SK-N-SH (cell line): ENCODE measurements at places on chromosomes 7 and 10. TPM values are rescaled to one million over a fixed set of nuclear protein-coding genes. Genes with fewer than 3 reads are reported as not detected.
A peak's percentile ranks its signal among the peaks of the same experiment; 100 is the strongest.

- H3K27ac ChIP-seq, result peak overlapping the region; percentile 79
- DNase-seq, result no peak
Measured at GRCh38 chr10:48612236-48612943, 7.5 kb upstream of the ARHGAP22 start.

- H3K27me3 ChIP-seq, result peaks cover 17% of the 10 kb centered on the region; the same call in 1 of the 2 replicates
- H3K36me3 ChIP-seq, result no peaks in the 10 kb centered on the region
- DNase-seq, result peak; percentile 39
- no peak overlapping the region; the same call in 1 of the 2 replicates for H3K4me3 ChIP-seq
Measured at GRCh38 chr7:16071246-16071857, 350.0 kb downstream of the CRPPA start.

DNA sequence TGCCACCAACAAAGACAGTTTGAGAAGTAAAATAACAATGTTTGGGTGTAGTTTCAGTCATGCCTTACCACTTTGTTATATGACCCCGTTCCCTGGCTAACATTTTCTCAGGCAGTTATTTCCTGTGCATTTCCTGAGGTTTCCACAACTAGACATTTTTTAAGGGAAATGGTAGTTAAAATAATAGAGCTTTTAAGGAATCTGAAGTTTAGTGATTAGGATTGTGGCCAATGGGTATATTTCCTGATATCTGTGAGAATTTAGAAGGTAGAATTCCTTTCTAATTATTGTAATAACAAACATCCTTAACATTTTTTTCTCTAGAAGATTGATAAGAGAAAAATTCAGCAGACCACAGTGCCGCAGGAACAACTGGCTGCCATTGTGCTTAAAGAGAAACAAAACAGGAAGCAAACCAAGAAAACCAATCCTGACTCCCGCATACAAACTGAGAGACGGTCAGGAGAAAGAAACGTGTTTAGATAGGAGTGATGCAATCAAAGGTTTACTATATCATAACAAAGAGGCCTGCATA lies 193.6 kb downstream of the MBL2 start:
- H3K36me3 ChIP-seq, result no peaks in the 10 kb centered on the region
- no peaks in the 10 kb centered on the region for H3K27me3 ChIP-seq
- H3K27ac ChIP-seq, result no peak overlapping the region; the same call in 1 of the 2 replicates
- no peak overlapping the region for H3K4me3 ChIP-seq
- no peak for DNase-seq

The PKD2L1 gene
- not detected in 2 replicates for polyA plus RNA-seq

The MBL2 gene
- not detected in 2 replicates for polyA plus RNA-seq

DNA sequence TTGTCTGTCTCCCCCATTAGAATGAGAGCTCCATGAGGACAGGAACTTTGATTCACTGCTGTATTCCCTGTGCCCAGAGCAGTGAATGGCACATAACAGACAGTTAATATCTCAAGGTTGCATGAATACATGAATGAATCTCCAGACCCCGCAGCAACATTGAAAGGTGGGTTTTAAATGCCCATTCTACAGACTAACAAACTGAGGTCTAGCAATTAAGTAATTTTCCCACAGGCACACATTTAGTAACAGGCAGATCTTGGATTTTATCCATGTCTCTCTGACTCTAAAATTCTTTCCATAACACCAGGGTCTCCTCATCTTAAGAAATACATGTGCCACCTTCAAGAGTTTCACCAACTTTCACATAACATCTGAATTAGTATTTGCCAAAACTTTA lies 104.7 kb upstream of the ARID5B start:
- peaks cover 7% of the 10 kb centered on the region; the same call in 1 of the 2 replicates for H3K4me1 ChIP-seq
- DNase-seq, result no peak
- no peak overlapping the region for H3K4me3 ChIP-seq

DNA sequence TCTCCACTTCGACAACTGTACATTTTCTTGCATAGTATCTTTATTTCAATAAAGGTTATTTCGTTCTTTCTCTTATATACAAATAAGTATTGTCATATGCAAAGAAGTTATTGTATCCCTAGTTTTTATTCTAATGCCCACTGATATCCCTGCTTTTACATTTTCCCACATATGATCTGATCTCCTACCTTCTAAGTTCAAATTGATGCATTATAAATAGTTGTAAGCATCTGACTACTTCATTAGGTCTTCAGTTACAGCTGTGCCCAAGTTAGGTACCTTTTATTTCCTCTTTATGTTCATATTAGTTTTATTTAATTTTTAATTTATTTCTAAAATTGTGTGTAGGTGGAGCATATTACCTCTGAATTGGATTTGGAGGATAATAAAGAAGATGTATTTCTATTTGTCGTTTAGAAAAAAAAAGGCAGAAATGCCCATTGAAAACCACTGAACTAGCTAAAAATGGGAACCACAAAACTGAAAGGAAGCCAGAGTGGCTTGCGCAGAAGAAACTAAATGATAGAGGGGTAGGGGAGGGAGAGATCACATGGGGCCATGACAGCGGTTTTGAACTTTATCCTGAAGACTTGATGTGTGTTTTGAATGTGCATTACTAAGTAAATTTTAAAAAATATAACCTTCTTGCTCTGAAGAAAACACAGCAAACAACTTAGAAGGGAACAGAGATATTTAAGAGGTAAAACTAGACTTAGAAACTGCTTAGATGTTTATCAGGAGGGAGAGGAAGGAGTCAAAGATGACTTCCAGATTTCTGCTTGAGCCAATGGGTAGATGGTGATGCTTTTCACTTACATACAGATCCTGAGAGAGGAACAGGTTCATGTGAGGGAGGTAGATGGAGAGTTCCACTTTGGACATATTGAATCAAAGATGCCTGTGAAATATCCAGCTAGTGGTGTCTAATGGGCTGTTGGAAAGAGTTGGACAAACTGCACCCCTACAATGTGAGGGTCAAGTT lies 9.3 kb upstream of the ZC3HAV1L start:
- no peak overlapping the region for H3K27ac ChIP-seq
- no peaks in the 10 kb centered on the region for H3K4me1 ChIP-seq
- no peak for DNase-seq
- no peaks in the 10 kb centered on the region for H3K27me3 ChIP-seq

The SPDYE2B gene
- not detected in 2 replicates for polyA plus RNA-seq

DNA sequence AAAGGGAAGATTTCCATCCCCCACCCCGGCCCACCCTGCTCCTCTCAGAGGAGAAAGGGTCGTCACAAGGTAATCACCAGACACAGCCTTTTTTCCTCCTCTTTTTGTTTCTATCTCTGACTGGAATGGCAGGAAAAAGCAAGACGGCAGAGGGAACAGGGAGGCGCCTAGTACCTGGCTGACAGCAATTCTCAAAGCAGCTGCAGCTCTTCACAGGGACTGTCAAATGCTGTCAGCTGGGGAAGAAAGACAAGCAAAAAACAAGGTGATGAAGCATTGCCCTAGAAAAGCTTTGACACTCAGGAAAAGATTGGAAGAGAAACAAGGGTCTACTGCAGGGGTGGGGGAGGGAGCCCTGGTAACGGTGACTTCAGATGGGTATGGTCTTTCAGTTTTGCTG lies 52.7 kb downstream of the GNA12 start:
- peaks cover 29% of the 10 kb centered on the region for H3K36me3 ChIP-seq
- no peaks in the 10 kb centered on the region for H3K4me1 ChIP-seq
- H3K27me3 ChIP-seq, result no peaks in the 10 kb centered on the region
- no peak overlapping the region for H3K4me3 ChIP-seq
- DNase-seq, result no peak
- no peak overlapping the region for H3K27ac ChIP-seq

The HTR7 gene
- 0.16 and 0.24 TPM in 2 replicates for polyA plus RNA-seq

DNA sequence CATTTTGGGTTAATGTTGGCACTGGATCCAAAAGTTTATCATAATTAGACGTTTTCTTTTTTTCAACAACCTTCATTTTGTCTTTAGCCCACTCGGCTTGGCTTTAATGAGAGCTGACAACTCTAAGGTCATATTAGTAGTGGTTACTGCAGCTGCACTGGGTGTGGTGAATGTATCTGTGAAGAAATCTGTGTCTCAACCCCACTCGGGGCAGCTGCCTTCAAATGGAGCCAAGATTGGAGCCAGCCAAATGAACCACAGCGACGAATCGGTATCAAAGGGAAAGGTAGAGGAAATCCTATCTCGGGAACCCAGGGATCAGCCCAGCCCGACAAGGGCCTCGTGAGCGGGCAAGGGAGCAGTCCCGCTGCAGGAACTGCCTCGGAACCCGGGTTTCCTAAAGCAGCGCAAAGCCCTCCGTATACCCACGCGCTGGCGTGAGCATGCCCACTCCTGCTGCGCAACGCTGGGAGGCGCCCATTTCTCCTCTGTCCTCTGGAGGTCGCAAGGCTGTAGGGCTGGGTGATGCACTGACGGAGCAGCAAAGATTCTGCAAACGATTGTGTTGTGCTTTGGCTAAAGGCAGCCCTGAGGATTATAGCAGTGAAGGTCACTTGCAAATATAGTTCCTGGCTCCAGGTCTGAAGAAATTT lies 98.7 kb upstream of the MBL2 start:
- peak; percentile 37 for DNase-seq
- H3K4me3 ChIP-seq, result no peak overlapping the region; the same call in 1 of the 2 replicates
- no peaks in the 10 kb centered on the region for H3K36me3 ChIP-seq
- H3K27ac ChIP-seq, result no peak overlapping the region
- H3K4me1 ChIP-seq, result no peaks in the 10 kb centered on the region; the same call in 1 of the 2 replicates
